ENCODE measurements at places on chromosomes 2 and 18.
A peak's percentile ranks its signal among the peaks of the same experiment; 100 is the strongest.

GRCh38 chr2:10909050-10909995 lies 2.4 kb upstream of the KCNF1 start:
- no peak for DNase-seq

DNA sequence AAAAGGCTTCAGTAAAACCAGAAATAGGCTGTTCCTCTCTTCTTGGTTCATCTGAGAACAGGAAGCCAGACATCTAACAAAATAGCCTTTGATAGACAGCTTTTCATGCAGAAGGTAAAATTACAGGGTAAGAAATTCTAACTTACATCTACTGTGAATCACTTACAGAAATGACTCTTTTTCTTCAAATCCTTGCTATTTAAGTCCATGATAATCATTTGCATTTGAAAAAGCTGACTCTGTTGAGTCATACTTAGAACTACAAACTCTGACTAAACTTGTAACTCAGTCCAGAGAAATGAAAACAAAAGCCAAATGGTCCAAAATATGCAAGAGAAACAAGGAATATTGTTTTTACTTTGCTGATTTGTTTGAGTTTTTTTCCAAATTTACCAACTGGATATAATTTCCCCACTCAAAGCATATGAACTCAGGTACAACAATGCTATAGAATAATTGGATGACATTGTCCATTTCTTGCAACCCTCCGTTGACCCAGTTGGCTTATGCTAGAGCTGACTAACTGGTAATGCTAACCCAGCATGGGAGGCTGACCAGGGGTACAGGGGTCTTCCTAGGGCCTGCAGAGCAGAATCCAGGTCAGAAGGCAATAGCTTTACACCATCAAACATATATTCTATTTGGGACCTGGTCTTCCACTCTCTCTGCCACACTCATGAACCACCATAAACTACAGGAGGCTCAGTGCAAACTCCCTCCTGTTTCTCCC lies 18.8 kb upstream of the MREG start:
- no peak for DNase-seq

DNA sequence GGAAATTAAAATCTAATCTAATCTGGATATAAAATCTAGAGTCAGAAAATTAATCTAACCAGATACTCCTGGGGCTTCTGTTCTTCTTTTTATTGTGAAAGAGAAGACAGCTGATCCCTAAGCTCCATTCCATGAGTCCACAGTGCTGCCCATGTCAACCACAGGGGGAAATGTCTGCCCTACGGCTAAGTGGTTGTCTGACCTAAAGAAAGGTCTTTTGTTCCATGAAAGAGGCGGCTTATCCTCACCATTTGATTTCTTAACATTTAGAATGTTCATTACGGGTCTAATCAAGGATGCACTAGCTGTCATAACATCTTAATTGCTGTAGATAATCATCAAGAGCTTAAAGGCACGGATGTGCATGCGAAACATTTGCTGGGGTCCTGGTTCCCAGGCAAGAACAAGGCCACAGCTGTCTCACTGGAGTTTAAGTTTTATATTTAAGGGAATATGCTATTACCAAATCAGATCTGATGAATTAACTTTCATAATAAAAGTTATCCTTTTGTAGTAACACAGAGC lies 162.6 kb downstream of the PAX3 start:
- DNase-seq, result no peak

DNA sequence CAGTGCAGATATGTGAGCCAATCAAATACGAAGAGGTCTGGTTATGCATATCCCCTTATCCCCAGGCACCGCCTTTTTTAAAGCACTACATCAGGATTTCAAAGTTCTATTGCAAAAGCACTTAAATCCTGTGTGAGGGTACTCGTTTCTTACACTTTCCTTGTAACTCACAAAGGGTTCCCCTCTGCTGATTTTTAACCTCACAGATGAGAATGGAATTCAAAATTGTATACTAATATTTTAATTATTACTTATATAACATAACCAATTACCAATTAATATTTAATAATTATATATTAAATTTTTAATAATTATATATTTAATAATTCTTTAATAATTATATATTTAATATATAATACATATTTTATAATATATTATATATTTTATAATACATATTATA lies 126.2 kb upstream of the MAPRE2 start:
- no peak for DNase-seq

DNA sequence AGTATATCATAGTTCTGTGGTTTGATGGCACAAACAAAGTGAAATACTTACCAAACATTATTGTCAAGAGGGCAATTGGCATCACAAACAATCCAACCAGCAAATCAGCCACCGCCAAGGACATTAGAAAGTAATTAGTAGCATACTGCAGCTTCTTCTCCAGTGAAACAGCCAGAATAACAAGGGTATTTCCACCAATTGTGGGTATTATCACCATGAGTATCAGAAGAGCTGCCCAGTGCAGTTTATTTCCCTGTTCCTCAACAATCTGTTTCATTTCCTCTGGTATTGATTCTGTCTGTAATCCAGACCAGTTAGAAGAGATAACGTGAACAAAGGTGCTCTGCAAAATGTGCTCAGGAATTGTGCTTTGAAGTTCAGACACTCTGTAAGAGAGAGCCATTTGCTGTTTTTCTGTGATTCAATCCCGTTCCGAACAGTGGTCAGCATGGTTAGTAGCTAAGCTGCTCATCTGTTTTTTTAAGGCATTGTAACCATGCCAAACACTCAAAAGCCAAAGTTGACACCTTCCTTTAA lies 1.4 kb downstream of the HTR2B start:
- no peak for DNase-seq

GRCh38 chr18:3665780-3666525 lies 216.0 kb downstream of the TGIF1 start:
- DNase-seq, result peak; percentile 70

DNA sequence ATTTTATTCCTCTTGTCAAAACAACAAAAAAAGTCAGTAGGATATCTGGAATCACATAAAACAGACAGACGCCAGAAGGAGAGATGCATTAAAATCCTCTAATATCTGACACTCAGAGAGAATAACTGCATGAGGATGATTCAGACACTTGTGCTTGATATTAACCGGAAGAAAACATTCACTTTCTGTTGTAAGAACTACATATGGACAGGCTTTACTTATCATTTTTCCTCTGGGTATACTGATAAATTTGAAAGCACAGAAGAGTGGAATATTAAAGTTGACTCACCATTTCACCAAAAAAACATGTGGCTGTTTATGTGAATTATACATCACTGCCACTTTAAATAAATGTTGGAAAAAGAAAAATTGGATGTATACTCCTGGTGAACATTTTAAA lies 589.1 kb upstream of the CDH2 start:
- DNase-seq, result no peak

GRCh38 chr2:234378440-234378839 lies 118.4 kb downstream of the ARL4C start:
- DNase-seq, result no peak

DNA sequence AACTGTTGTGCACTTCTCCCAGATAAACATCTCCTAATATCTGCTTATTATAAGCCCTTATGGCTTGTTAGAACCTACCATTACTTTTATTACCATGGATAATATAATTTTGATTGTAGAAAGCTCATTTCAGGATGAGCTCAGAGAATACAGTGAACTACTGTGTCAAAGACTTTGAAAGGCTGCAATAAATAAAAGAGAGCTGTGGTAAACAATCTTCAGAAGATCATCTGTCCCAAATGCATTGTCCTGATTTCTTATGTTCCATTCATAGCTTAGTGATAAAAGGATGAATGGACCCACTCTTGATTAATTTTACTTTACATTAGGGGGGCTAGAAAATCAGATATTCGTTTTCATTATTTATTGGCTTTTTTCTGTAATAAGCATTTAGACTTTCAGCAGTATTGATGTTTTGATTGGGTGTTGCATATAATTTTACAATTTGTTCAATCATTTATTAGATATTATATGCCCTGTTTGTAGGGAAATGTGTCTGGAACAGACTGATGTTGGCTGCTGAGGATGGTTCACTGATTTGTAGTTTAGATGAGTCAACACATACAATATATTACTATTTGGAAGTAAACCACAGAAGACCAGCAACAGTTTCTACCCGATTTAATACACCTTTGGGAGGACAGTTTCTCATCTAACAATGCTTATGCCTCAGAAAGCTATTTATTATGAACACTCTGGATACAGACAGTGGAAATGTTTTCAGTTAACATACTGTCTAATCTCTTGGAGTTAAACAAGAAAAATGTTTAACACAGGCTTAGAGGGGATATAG lies 147.2 kb downstream of the TMEFF2 start:
- no peak for DNase-seq

DNA sequence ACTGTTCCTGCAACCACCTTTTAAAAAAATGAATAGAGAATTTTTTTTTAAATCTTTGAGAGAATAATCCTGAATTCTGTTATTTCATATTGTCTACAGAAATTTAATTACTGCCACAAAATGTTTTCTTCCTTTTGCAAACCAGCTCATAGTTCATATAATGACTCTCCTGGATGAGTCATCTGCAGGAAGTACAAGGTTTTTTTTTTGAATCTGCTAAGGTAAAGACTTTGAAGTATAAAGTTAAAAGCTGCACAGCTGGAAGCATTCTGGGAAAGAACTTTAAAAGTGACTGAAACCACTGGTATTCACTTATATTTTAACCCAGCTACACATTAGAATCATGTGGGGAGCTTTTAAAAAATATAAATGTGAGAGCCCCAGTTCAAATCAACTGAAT lies 25.4 kb downstream of the SESTD1 start:
- DNase-seq, result no peak

- DNase-seq, result peak; percentile 51
Measured at GRCh38 chr2:239259603-239260298, 141.1 kb downstream of the HDAC4 start.

GRCh38 chr18:72675394-72675793 lies 131.3 kb upstream of the CBLN2 start:
- DNase-seq, result no peak

DNA sequence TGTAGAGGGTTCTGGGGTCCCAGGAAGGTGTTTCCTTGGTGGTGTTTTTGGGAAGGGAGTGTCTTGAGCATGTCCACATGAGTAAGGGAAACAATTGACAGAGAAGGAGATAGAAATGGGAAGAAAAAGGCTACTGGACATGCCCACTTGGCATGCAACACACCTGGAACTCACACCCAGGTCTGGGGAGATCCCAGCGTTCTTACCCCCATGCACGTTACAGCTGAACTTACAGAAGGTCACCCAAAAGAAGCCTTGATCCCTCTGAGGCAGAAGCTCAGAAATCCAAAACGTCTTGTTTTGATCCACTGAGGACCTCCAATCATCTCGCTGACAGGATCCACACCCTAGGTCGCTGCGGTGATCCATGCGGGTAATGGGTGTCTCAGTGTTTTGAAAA lies 142.0 kb downstream of the ZNF516 start:
- DNase-seq, result no peak

GRCh38 chr2:239264838-239265651 lies 135.8 kb downstream of the HDAC4 start:
- peak; percentile 80 for DNase-seq

DNA sequence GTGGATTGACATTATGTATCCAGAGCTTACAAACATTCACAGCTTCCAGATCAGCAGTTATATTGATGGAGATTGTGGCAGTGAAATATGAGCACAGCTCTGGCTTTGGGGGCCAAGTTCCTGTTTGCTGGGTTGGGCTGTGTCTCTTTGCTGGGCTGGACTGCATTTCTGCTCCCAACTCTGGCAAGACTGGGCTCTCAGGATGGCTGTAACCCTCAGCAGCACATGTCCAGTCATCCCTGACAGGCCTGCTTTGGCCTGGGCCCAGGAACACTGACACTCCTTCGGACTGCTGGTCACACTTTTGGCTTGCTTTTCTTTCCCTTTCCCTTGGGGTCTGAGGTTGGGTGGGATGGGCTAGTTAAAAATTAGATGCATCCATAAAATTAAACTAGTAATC lies 17.9 kb upstream of the VPS4B start:
- DNase-seq, result no peak

DNA sequence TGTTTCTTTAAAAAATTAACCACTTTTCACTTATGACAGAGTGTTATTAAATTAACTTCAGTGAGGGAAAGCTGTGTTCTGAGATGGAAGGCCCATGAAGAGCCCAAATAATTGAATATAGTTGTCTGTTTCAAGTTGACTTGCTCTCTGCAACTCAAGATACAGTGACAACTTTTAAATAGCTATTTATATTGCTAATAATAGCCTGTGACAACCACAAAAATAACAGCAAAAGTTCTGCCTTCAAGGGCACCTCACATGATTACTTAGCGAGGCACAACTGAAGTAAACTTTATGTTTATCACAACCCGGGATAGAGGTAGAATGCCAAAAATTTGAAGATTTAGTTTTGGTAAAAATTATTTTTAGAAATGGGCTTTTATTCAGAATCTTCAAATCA lies 167.3 kb upstream of the SCN7A start:
- no peak for DNase-seq

GRCh38 chr2:146246002-146246735 lies 1598.7 kb upstream of the ACVR2A start:
- DNase-seq, result no peak

DNA sequence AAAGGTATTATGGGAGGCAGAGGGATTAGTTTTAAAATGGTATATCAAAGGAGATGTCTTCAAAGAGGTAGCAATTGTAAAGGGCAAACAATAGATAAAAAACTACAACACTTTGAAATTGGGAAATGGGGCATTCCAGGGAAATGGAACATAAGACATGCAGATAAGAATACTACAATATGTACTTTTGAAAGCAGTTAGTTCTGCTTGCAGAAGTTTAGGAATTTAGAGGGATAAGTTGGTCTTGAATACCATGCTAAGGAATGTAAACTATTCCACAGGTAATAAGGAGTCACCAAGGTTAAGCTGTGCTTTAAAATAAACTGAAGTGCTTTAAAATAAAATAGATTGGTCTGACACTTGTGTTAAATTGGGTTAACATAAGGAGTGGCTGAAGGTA lies 571.7 kb upstream of the ACVR2A start:
- no peak for DNase-seq

DNA sequence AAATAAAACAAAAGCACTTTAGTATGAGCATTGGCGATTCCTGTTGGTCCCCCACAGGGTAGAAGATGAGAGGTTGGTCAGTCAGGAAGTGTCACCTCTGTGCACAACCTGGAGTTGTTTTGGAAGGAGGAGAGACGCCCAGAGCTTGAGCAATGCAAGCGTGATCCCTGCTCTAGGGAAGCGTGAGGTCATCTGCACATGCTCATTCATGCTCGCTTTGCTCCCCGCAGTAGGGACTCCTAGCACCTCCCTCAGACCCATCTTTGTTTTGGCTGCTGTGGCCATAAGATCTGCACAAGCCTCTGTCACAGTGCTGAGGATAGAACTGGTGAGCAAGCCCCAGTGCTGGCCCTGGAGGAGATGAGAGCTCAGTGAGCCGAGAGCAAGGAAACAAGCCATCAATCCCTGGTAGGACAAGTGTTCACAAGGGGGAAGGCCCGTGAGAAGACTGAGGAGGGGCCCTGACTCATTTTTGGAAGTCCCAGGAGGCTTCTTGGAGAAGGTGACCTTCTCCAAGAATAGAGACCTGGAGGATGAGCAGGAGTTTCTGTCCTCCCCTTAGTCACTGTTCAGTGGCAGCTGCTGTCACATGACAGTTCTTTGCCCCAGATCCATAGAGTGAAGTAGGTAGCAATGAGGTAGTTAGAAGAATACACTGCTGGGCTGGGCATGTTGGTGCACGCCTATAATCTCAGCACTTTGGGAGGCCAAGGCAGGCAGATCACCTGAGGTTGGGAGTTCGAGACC lies 13.3 kb upstream of the ATP8B1 start:
- DNase-seq, result no peak

- no peak for DNase-seq
Measured at GRCh38 chr2:128058114-128058513, 30.3 kb upstream of the SAP130 start.

- no peak for DNase-seq
Measured at GRCh38 chr2:42802150-42802549, 9.8 kb upstream of the HAAO start.

GRCh38 chr2:178804791-178805190 lies 2.4 kb downstream of the TTN start:
- no peak for DNase-seq
